ENCODE measurements at places on chromosomes 2 and 18. TPM values are rescaled to one million over a fixed set of nuclear protein-coding genes. Genes with fewer than 3 reads are reported as not detected.
A peak's percentile ranks its signal among the peaks of the same experiment; 100 is the strongest.

DYNC2LI1 gene
- 20.6 TPM for total RNA-seq

DNA sequence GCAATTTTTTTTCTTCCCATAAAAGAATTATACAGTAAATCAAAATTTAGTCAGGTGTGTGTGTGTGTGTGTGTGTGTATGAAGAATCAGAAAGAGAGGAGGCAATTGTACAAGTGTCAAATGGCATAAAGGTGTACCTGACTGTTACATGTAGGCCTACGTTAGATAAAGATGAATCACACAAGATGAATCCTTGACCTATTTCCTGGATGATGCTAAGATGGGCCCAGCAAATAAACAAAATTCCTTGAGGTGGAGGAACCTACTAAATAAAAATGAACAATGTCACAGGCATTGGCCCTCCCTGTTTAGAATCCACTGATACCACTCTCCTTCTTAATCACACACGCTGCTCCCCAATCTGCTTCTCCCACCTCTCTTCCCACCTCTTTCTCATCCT is 79.7 kb upstream of the LRATD1 start:
- no peak for DNase-seq

DNA sequence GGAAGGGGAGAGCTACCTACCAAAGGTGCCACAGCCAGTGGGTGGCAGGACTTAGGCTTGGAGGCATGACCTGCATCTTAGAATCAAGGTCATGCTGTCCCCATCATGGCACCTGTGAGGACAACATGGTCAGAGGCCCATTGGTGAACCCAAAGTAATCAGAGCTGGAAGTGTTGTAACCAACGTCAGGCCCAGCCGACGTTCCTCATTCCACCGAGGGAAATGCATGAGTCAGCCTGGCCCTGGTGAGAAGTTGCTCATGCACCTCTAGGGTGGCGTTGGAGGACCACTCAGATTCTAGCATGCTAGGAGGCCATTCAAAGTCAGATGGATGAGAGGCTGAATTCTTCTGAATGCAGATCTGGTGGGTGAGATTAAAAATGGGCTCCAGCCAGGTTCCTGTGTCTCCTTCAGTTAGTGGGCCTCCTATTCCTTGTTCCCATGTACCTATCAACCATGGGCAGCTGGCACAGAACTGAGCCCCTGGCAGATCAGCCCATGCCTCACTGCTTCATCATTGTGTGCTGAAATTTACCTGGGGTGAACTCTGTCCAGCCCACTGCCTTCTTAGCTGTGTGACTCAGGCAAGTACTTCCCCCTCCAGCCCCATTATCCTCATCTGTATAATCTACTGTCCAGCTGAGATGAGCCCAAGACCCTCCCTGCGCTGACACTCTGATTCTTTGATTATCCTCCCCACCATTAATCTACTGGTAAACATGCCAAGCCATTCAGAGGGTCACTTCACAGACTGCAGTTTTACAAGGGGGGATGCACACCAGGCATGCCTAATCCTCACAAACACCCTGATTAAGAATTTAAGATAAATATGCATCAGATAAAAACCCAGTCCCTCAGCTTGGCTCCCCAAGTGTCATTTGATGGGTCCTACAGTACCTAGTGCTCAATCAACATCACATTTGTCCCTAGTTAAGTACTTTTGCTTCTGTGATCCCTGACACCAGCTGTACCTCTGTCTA is 14.0 kb downstream of the SLC14A2 start:
- no peak for DNase-seq

PCARE gene
- not detected for total RNA-seq

- DNase-seq: no peak
These were observed 58.9 kb upstream of the ARL4C start for GRCh38 chr2:234555616-234556249.

- no peak for DNase-seq
These were observed 213.4 kb downstream of the RND3 start for GRCh38 chr2:150274108-150274507.

- no peak for DNase-seq
These were observed 35.1 kb downstream of the PMS1 start for GRCh38 chr2:189819297-189819704.

GCG gene
- 26.8 TPM for total RNA-seq

- no peak for DNase-seq
These were observed 137.7 kb downstream of the CD8B2 start for GRCh38 chr2:106624787-106625380.

NPPC gene
- 90.4 TPM for total RNA-seq

DNA sequence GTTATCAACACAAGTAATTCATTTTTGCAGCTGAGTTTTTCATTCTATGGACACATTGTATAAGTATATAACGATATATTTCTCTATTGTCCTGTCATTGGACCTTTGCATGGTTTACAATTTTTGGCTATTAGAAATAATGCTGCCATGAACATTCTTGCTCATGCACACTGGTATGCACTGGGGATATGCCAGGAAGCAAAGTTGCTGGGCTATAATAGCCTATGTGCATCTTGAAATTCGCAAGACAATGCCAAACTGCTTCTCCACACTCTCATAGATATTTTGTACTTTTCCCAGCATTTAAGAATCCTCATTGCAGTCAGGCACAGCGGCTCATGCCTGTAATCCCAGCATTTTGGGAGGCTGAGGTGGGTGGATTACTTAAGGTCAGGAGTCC is 852.6 kb upstream of the ID2 start:
- DNase-seq: no peak

GRCh38 chr2:72015266-72015665 is 132.4 kb downstream of the CYP26B1 start:
- no peak for DNase-seq

DNA sequence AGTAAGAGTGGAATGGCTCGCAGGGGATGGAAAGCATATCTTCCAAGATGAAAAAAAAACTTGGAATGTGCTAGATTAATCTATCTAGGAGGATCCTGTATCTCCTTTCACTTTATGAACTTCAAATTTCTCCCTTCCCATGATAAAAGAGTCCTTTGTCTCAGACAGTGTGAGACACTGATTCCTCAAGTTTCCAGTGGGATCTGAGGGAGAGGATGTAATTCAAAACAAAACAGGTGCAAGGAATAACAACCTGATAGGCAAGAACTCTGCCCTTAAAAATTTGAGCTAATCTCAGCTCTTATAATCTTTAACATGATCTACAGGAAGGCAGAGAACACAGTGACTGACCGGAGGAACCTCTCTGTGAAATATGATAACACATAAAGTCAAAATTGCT is 162.0 kb upstream of the ZFP36L2 start:
- no peak for DNase-seq

GRCh38 chr2:135676031-135676430 is 65.6 kb upstream of the UBXN4 start:
- DNase-seq: no peak

GRCh38 chr2:53129851-53130250 is 637.8 kb upstream of the CHAC2 start:
- DNase-seq: no peak

GRCh38 chr2:211745295-211746097 is 793.1 kb downstream of the ERBB4 start:
- DNase-seq: peak; percentile 29

Measured in transverse colon (tissue), 4 donors.